ENCODE measurements at places on chromosomes 7 and 10.

- no peak for DNase-seq
These were observed 108.9 kb upstream of the ASAH2 start for GRCh38 chr10:50360077-50360850.

DNA sequence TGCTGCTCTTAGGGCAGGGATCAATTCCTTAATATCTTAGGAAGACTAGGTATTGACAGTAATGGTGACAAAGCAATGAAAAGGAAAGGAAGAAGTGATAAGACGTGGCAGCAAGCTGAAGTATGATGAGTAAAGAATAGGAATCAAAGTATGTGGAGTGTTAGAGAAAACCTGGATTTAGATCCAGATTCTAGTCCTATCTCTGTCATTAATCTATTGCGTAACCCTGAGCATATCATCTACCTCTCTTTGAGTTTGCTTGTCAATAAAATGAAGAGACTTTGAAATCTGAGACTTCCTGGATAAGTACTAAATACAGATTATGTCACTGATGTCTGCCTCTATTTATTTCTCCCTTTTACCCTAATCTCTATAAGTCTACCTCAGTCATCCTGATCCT lies 89.2 kb downstream of the PTEN start:
- no peak for DNase-seq

- DNase-seq: no peak
These were observed 17.6 kb upstream of the ORC5 start for GRCh38 chr7:104225451-104225850.

GRCh38 chr7:151028948-151029501 lies 775 bp downstream of the ABCB8 start:
- DNase-seq: no peak

- no peak for DNase-seq
These were observed 2.3 kb upstream of the SEMA3C start for GRCh38 chr7:80921130-80921529.

- no peak for DNase-seq
These were observed 83.3 kb upstream of the CREB5 start for GRCh38 chr7:28328822-28329660.

GRCh38 chr10:80259405-80259871 lies 30.0 kb downstream of the MAT1A start:
- no peak for DNase-seq

DNA sequence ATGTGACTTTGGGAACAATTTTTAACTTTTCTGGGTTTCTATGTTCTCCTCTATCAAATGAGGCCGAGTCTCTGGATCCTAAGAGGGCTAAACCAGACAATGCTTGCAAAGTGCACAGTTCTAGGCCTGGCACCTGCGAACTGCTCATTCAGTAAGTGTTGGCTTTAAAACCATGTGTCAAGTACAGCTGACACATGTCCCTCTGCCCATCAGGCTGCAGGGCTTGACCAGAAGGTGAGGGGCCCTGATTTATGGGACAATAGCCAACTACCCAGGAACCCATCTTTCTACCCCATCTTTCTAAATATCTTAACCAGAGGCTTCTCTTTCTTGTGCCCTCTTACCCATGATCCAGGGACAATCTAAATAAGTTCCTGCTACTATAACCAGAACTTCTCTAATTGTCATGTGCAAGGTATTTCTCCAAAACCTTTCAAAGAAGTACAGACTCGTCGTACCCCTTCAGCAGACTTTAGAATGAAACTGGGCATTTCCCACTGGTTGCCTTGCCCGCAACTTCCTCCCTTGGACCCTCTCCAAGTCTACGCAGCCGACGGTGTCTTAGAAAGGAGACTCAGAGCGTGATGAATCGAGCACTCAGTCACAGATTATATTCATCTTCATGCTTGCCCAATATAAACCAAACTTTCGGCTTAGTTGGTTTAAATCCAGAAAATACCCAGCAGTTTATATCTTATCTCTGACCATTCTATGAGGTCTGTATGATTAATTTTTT lies 69.8 kb upstream of the STEAP1B start:
- no peak for DNase-seq

DNA sequence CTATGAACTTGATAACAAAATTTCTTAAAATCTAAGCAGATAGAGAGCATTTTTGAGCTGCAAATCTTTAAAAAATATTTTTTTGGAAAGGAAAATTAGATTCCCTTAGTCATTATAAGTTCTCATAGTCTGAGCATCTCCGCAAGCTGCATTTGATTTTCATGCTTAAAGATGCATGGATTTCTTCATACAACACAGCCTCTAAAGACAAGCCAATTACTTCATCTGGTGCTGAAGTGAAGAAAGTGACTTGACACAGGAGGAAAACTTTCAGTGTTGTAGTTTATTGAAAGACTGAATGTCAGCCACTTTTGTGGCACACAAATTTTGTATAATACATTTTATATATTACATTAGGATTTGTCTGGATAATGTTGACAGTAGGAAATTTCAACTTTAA lies 22.5 kb downstream of the SEMA3D start:
- no peak for DNase-seq

- DNase-seq: peak; percentile 36
These were observed 815 bp downstream of the CCSER2 start for GRCh38 chr10:84329196-84329611.

- DNase-seq: no peak
These were observed 9.9 kb downstream of the TASOR2 start for GRCh38 chr10:5694573-5694972.

- DNase-seq: no peak
These were observed 105.5 kb downstream of the DPY19L1 start for GRCh38 chr7:34931739-34932138.

GRCh38 chr10:99329554-99330346 lies 594 bp downstream of the CNNM1 start:
- no peak for DNase-seq

DNA sequence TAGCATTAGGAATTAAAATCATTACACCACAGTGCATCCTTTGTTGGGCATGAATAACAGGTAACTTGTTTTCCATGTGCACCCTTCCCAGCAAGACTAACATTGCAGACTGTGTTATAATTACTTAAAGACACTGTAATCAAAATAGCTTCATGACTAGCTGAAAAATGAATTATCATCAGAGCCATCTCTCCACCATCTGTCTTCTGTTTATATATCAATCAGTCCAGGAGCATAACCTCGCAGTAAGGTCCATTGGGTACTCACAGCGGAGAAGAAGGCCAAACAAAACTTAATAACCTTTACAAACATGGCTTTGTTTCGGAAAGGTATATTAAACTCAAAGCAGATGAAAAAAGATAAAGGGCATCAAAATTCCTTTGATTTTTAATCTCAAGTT lies 90.6 kb downstream of the ODAD2 start:
- DNase-seq: no peak

DNA sequence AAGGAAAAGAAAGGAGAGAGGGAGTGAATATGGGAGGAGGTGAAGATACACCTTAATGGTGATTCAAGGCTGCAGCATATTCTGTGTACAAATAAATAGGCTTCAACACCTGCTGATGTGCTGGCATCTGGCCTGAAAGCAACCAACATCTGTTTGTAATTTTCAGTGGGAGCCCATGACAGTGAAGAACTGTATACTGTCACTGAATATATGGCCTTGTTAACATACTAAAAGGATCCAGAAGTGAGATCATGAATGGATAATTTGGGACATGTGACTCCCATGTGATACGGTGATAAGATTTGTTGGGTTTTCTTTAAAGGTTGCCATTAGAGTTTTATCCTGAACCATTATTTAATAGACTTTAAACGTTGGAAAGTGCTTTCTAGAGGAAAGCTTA lies 459.3 kb downstream of the CNTNAP2 start:
- DNase-seq: no peak

DNA sequence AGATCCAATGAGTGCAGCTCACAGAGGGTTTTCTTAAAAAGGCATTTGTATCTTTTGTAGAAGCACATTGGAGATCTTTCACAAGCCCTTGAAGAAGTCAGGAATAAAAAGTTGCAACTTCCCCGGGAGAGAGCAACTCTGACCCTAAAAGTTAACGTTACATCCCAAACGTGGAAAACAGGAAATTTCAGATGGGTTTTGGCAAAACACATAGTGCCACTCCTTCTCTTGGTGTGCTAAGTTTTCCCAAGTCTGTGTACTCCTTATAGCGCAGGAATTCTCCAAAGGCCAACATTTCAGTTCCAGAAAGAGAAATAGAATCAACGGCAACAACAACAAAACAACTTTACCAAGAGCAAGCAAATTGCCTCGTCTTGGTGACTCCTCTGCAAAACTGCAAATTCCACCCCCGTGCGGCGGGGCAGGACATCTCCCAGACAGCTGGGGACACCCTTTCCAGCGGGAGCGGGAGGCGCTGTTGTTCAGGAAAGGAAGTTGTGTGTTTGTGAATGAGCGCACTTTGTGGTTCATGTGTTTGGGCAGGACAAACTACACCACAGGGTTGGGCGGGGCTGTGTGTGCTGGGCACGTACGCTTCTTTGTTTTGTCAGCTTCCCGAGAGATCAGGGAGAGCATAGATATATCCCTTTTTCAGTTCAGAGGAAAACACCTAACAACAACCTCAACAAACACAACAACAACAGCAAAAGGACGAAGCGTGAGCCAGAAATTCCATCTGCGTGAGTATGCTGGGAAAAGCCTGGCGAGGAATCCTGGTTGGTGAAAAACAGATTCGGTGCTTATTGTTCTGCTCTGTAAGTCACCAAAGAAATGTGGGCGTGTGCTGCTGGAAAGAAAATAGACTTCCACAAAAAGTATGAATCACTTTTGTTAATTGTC lies 294.7 kb upstream of the PITRM1 start:
- no peak for DNase-seq

DNA sequence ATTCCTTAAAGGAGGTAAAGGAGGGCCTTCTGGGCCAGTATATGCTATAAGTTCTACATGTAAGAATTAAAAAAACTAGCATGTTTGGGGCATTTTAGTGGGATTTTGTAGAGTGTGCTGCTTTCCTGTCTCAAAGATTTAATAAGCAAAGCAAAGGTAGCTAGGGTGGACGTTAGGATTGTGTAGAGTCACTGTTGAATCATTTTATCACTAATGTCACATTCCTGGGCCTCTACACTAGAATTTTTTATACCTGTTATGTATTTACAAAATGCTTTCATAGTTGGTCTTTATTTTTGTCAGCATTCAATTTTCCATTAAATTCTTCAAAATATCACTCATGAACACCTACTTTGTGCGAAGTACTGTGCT lies 139.4 kb upstream of the PHYHIPL start:
- DNase-seq: no peak

DNA sequence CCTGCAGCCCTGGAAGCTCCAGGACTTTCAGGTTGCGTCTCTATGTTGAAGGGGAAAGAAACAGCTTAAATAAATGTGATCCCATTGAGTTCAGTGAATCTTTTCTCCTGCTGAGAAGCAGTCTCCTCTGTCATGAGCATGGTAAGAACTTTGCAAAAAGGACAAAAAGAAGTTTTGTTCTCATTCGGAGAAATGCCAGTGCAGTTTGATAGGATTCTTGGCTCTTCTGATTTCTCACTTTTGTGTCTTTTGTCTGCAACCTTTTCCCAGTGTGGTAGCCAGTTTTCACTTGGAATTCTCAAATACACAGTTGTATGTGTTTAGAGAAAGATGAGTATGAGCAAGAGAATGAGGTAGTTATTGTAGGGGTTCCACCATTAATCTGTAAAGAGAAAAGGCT lies 64.3 kb downstream of the AP3M1 start:
- no peak for DNase-seq

DNA sequence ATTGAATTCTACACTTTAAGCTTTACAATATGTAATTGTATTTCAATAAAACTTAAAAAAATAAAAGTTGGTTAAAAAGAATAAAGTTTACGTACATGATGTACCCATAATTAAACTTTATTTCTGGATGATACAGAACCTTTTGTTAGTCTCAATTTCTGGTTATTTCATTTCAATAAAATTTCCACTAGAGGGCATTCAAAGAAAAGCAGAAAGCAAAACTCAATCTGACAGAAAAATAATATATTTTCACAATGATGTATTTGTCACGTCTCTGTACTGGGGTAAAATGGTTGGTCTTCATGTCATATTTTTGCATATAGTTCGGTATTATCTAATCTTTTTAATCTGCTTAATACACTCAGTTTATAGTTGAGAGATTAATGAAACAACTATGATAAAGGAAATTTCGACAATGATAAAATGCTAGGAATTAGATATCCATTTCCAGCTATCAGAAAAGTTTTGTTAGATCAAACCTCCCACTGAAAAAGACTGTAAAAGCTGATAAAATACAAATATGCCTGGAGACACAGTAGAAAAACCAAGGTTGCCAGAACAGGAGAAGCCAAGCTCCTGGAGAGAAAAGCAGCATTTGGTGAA lies 27.4 kb downstream of the ASZ1 start:
- DNase-seq: no peak

GRCh38 chr10:109966961-109967738 lies 40.6 kb upstream of the ADD3 start:
- no peak for DNase-seq

GRCh38 chr10:107032700-107033401 lies 131.7 kb downstream of the SORCS1 start:
- DNase-seq: no peak

DNA sequence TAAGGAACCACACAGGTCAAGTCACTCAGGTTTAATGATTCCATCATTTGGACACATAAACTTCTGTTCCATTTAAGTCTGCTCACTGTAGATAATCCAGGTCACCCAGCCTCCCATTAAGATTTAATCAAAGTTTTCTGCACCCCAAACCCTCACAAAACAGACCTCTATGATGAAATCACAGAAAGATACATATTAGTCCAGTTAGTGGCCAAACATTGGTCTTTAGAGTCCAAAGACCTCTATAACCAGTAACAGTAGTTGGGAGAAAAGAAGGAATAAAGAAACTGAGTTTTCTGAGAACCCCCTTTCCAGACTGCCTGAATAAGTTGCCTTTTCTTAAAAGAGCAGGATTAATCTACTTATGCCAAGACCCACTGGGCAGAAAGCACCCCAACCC lies 4.8 kb downstream of the GCC1 start:
- DNase-seq: no peak

GRCh38 chr7:2954433-2954853 lies 89.2 kb downstream of the CARD11 start:
- DNase-seq: peak; percentile 17

All from stimulated activated CD8-positive, alpha-beta memory T cell treated with anti-CD3 and anti-CD28 coated beads, Interleukin-15, amount 100 ng/mL, for 4 hours (primary cell).